ENCODE measurements at places on chromosomes 1 and 21.

DNA sequence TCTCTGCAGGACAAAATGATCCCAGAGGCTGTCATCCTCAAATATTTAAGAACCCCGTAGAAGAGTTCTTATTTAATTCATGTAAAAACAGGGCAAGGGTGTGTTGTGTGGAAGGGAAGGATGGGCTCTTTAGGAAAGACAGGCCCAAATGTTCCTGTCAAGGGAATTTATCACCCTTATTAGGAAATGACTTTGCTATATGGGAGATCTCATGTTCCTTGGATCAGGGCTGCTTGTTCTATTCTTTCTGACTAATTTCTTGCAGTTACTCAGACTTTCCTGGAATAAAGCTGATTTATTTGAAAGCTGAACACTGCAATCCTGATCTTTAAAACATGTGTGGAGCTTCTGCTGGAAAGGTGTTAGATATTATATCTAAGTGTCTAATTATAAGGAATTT lies 72.8 kb downstream of the SELENOF start:
- DNase-seq, result no peak

- no peak for DNase-seq
Observed at GRCh38 chr1:49523764-49524163, 500.0 kb downstream of the AGBL4 start.

- DNase-seq, result no peak
Observed at GRCh38 chr1:39170731-39171667, 33.5 kb upstream of the MACF1 start.

DNA sequence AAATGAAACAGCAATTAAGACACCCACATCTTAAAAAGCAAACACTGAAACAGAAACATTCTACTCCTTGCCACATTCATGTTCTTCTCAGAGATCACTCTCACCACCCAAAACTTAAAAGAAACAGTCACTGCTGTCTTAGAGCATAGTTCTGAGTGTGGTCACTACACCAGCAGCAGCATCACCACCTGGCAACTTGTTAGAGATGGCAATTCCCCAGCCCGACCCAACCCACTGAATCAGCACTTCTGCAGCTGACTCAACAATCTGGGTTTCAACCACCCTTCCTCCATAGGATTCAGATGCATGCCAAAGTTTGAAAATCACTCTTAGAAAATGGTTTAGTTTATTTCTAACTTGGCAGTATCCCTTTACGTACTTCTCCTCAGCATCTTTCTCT lies 126.1 kb downstream of the CDC42BPA start:
- DNase-seq, result peak; percentile 55

- no peak for DNase-seq
Observed at GRCh38 chr1:180854456-180854855, 58.2 kb upstream of the KIAA1614 start.

- no peak for DNase-seq
Observed at GRCh38 chr1:196481616-196482015, 126.6 kb downstream of the KCNT2 start.

DNA sequence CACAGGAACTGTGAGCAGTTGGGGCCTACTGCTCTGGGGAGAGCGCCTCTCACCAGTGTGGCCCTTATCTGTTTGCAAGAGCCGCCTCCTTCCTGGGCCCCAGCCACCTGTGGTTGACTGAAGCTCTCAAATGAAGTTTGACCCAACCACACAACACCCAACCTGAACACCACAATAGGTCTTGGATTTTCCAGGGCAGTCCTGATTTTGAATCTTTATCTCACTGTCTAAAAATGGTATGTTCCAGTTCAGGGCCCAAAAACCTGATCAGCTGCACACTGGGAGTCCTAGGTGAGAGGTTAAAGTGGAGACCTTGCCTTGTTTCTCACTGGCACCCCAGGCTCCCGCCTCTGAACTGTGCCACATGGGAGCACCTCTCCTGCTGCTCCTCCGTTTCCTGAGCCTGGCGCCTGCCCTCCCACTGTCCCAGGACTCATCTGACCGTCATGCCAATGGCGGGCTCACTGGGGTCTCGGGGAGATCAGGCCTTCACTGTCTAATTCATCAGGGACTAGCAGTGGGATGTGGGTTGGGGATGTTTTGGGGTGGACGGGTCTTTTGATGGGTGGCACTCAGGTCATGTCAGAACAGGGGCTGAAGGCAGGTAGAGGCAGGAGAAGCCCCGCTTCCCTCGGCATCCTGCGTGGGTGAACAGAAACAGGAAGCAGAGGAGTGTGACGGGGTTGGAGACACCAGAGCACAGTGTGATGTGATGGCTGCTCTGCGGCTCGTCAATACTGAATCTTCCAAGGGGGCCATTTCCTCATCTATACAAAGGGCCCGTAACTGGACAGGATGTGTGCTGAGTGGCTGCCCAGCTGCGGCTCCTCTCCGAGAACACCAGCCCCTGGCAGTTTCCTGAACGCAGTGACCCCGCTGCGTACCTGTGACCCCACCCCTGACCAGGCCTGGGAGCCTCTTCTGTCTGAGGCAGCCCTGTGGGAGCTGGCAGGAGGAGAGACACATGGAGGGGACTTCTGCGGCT lies 59.6 kb upstream of the ITPKB start:
- DNase-seq, result no peak

- peak; percentile 87 for DNase-seq
Observed at GRCh38 chr1:226870401-226871279, at the start of gene PSEN2. Gene PSEN2, plus strand, starts transcription at chr1:226870616. Its CDS starts 11,292 bp downstream, at chr1:226881908.

- no peak for DNase-seq
Observed at GRCh38 chr21:29671728-29672127, 268.1 kb downstream of the GRIK1 start.

Data from GOT3 (cell line).